ENCODE measurements at places on chromosomes 16 and 17. TPM values are rescaled to one million over a fixed set of nuclear protein-coding genes. Genes with fewer than 3 reads are reported as not detected.

GRCh38 chr17:47994724-47995123 is 23.8 kb downstream of the CDK5RAP3 start:
- DNase-seq: no peak

DNA sequence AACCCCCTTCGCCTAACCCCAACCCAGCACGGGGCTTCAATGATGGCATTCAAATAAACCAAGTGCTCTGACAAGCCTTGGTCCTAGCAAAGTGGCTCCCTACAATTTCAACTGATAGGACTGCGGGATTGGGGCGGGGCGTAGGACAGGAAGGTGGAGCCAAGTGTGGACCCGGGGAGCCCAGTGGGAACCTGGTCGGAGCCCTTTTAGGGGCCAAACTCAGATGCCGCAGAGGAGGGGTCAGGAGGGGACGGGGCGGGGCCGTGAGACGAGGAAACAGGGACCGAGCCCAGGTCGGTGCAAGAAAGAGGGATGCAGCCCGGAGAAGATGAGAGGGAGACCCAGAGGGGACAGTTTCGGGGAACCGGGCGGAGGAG is 13.2 kb upstream of the CDIPT start:
- DNase-seq: no peak

GRCh38 chr17:66522591-66523272 is 220.3 kb downstream of the PRKCA start:
- DNase-seq: peak; percentile 79

- DNase-seq: no peak
Observed at GRCh38 chr16:57797216-57797525, 5.1 kb downstream of the KIFC3 start.

- DNase-seq: no peak
Observed at GRCh38 chr17:74076446-74076845, 127.0 kb upstream of the RPL38 start.

DNA sequence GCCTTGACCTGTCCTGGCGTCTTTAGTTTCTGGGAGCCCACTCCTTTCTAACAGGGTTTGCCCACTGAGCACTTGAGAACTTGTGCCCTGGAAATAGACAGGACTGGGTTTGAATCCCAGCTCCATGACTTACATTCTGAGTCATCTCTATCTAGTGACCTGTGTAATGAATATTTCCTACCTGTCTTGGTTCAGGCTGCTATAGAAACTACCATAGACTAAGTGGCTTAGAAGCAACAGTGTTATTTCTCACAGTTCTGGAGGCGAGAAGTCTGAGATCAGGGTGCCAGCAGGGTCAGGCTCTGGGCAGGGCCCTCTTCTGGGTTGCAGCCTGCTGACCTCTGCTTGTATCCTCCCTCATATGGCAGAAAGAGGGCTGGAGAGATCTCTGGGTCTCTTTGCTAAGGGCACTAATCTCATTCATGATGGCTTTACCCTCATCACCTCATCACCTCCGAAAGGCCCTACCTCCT is 110.7 kb upstream of the DHX40 start:
- no peak for DNase-seq

DNA sequence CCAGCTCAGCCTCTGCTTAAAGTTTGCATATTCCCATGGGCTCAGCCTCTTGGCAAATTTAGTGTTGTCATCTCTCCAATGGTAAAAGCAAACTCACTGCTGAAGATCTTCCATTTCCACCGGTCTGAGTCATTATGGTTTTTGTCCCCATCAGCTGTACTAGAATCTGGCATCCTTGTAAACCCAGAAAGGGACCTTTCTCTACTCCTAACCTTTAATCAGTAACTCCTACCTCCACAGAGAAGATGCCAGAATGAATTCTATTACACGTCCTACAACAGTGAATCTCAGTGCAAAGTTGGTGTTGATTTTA is 45.8 kb downstream of the ZNF652 start:
- peak; percentile 27 for DNase-seq

- no peak for DNase-seq
Observed at GRCh38 chr16:11501632-11502031, 85.1 kb downstream of the LITAF start.

DNA sequence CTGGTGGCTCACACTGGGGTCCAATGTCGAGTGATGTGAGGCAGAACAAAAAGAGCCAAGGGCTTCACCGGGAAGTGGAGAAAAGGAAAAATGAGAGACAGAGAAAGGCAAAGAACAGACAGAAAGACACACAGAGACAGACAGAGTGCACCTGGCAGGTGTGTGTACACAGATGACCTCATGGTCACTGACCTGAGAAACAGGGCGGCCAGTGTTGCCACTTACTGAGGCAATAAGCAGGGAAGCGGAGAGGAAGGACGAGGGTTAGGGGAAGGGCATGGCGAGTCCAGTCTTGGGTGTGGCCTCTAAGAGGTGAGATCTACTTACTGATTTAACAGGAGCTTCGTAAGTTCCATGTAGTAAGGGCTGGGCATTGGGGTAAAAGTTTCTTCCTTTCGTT is 7.5 kb downstream of the GINS2 start:
- no peak for DNase-seq

DNA sequence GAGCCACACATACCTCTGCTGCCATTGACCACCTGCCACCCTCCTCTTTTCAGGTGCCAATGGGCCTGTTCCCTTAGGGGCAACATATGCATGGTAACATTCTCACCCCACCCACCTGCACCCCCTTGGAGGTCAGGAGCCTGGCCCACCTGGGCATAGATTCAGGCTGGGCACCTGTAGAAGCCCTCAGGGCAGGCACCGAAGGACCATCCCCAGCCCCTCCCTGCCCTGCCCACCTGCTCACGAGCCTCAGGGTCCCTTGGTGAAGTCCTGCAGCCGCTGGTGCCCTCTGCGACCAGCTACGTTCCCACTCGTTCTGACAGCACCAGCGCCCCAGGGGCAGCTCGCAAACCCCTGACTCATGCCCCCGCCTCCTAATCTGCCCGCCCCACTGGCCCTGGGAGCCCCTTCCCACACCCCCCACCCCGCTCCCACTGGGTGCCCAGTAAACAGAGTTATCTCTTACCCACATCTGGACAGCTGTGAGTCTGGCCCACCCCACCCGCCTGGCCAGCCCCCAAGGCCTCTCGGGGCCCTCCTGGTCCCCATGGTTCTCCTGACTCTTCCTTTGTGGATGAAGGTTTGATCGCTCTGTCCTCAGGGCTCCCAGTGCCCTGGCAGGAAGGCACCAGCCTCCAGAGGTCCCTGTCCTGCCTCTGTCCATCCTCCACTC is at the start of gene SLC4A1:
SLC4A1 (minus strand) TSS at position 318 of the 673 bp plus-strand sequence. CDS start 5,269 bp downstream, outside the sequence.
- no peak for DNase-seq

- no peak for DNase-seq
Observed at GRCh38 chr16:85327731-85328675, 215.7 kb upstream of the CIBAR2 start.

DNA sequence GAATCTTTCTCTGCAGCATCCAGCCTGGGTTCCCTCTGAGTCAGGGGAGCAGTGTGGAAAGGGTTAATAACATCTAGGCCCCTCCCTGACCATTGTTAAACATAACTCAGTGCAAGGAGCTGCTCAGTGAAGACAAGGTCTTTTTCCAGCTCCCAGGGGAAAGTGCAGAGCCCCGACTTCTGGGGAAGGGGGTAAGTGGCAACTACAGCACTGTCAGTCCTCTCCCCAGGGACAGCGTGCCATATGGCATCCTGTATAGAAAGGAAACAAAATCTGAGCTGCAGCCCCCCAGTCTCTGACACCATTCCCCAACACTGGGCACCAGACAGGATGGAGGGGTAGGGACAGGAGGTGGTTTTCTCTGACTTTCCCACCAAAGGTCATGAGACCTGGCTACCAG is 7.8 kb downstream of the MRPL27 start:
- DNase-seq: no peak

GRCh38 chr16:74607310-74607961 is 522 bp upstream of the GLG1 start:
- DNase-seq: no peak

GRCh38 chr17:76981545-76982295 is 113.5 kb downstream of the MGAT5B start:
- no peak for DNase-seq

- peak; percentile 24 for DNase-seq
Observed at GRCh38 chr17:15513856-15514459, 46.5 kb upstream of the CDRT4 start.

DNA sequence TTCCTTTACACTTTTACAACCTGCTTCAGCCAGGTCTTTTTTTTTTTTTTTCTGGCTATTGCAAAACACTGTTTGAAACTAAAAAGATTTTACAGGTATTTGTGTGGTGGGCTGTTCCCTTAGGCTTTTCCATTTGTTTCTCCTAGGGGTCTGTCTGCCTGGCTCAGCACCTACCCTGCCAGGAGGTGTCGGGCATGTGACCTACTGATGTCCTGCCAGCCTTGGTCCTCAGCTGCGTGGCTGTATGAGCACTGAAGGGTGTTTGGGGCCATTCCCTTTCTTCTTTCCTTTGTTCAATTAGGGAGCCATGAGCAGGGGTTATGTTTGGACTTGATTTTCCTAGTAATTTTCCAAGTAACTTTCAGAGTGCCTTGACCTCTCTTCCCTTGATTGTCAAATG is 269.2 kb upstream of the SALL1 start:
- no peak for DNase-seq

DNA sequence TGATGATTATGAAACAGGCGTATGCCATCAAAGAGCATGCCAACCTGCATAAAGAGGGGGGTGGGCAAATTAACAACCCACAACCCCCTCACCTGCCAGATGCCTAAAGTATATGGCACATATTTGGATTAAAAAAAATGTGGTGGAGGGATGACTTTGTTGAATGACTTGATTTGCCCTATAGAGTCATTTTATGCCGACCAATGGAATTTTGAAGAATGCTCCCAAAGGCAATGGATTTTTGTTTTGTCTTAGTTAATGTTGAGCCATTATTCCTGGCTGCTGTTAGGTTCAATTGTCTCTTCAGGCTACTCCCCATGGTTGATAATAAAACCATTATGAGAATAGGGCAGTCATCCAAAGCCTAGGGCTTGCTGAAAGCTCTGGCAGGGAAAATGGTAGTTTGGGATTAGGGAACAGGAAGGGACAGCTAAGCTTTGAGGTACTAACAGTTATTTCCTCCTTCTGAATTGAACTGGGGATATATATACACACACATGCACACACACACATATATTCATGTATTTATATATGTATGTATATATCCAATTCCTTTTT is 5.8 kb upstream of the CHCT1 start:
- DNase-seq: no peak

DNA sequence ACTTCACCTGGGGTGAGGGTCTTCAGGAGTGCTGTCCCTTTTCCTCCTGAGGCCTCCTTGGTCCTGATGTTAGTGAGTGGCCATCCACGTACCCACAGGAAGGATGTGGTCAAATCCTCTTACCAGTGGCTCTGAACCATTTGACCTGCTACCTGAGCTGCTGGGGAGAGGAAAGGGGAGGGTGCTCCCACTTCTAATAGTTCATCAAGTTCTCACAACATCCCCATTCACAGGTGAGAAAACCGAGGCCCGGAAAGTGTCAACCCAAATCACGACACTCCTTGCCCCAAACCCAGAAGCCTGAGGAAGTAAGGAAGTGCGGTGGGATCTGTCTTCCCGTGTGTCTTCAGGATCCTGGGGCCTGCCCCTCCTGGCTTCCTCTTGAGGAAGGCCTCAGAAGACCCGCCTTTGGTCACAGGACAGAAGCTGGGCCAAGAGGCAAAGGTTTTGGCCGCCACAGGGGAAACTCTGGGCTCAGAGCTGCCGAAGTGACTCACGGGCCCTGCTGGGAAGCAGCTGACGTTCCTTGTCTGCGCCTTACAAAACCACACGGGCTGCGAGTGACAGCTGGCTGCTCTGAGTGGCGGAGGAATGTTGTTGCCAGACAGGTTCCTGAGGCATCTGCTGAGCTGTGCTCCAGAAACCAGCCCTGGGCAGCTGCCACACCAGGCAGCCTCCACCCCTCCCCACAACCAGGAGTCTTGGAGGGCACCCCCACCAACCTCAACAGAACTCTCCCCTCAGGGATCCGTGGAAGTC is 13.9 kb upstream of the KIFC3 start:
- DNase-seq: peak; percentile 93

- no peak for DNase-seq
Observed at GRCh38 chr17:17513626-17514025, 17.4 kb upstream of the RASD1 start.

- no peak for DNase-seq
Observed at GRCh38 chr16:81469710-81470535, 25.3 kb downstream of the CMIP start.

- peak; percentile 78 for DNase-seq
Observed at GRCh38 chr17:31919802-31920525, 16.8 kb upstream of the SUZ12 start.

- no peak for DNase-seq
Observed at GRCh38 chr16:85246473-85246872, 134.2 kb upstream of the CIBAR2 start.

- no peak for DNase-seq
Observed at GRCh38 chr16:57239107-57239506, 6.0 kb upstream of the ARL2BP start.

GRCh38 chr16:5649762-5650743 is 552.5 kb upstream of the EEF2KMT start:
- no peak for DNase-seq

- DNase-seq: no peak
Observed at GRCh38 chr16:56331915-56332314, 93.4 kb downstream of the AMFR start.

DNA sequence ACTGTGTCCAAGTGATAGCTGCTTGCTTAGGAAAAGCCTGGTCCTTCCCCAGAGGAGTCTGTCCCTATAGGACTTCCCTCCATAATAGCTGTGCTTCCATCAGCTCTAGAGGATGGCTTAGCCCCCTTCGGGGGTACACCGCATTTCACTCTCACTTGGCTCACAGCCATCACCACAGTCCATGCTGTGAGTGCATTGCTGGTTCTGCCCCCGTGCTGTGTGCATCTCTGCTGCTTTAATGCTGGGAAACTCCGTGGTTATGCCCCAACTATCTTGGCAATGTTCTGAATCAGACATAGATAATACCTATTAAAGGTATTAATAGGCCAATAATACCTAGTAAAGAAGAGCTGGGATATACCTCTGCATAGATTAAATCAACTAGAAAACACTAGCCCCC is 58.3 kb downstream of the SIAH1 start:
- no peak for DNase-seq

DNA sequence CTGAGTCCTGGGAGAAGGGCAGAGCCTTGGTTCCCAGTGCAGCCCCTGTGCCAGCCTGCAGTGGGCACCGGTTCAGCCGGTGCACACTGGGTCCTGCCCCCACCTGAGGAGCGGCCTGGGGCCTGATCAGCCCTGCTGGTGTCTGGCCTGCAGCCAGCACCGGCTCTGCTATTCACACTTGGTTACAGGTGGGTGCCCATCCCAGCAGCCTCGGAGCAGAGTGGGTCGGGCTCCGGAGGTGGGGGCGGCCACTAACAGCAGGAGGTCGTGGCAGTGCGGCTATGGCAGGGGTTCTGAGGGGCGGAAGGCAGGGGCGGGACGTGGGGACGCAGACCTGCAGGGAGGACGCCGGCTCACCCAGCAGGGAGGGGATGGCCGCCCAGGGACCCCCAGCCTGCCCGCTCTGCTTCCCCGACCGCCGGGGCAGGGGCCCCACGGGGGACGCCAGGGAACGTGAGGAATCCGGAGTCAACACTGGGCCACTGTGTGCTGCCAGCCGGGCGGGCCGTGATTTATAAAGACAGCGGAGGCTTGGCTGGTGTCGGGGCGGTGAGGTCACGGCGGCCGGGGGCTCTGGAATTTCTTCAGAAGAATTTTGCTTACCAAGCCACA is 20.3 kb downstream of the METRNL start:
- no peak for DNase-seq

STAC2 gene
- polyA plus RNA-seq: 0.03 TPM

ALOX15B gene
- polyA plus RNA-seq: not detected

AGRP gene
- not detected for polyA plus RNA-seq

TP53TG3C gene
- polyA plus RNA-seq: not detected

NSF gene
- 38.9 TPM for polyA plus RNA-seq

ZSCAN10 gene
- not detected for polyA plus RNA-seq

NACA2 gene
- not detected for polyA plus RNA-seq

CD300LB gene
- polyA plus RNA-seq: not detected

VMP1 gene
- 59.9 TPM for polyA plus RNA-seq

PIK3R5 gene
- polyA plus RNA-seq: not detected
